GM12864 (cell line): ENCODE measurements at places on chromosomes 6 and 20.

GRCh38 chr6:147298461-147298860, 94.2 kb downstream of the STXBP5 start:
- DNase-seq: no peak

DNA sequence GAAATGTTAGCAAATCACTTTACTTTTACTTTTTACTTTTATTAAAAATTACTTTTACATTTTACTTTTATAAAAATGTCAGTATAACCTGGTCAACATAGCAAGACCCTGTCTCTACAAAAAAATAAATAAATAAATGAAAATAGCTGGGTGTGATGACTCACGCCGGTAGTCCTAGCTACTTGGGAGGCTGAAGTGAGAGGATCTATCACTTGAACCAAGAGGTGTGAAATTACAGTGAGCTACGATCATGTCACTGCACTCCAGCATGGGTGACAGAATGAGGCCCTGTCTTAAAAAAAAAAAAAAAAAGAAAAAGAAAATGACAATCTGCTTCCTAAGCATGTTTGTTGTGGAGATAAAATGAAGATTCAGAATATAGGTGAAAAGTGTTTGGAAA, 31.0 kb upstream of the FBXO30 start:
- no peak for DNase-seq

- DNase-seq: peak; percentile 49
Measured at GRCh38 chr6:45697605-45698004, 318.1 kb downstream of the CLIC5 start.

GRCh38 chr6:148195511-148195910, 147.1 kb upstream of the SASH1 start:
- no peak for DNase-seq

GRCh38 chr20:58202044-58202443, 26.4 kb downstream of the ANKRD60 start:
- DNase-seq: no peak

GRCh38 chr6:3227363-3228045, at the start of gene TUBB2B:
TSS of gene TUBB2B (minus strand) at chr6:3227653. CDS start at chr6:3227543, 110 bp downstream.
- DNase-seq: no peak

DNA sequence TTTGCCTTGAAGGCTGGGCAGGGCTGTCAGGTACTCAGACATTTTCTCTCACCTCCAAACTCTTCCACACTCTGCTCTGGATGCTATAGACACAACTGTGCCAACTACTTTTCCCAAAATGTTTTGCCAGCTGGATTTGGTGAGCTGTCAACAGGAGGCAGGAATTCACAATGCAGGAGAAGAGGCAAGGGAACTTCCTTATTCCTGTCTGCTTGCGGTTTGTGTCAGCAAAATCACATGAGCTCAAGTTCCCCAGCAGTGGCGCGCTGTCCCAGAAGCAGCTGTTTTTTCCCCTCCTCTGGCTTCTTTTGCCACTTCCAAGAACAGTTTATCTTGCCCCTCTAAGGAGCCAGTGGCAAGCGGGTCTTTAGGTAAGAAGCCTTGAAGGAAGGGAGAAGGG, 608.2 kb downstream of the PRKN start:
- DNase-seq: no peak

DNA sequence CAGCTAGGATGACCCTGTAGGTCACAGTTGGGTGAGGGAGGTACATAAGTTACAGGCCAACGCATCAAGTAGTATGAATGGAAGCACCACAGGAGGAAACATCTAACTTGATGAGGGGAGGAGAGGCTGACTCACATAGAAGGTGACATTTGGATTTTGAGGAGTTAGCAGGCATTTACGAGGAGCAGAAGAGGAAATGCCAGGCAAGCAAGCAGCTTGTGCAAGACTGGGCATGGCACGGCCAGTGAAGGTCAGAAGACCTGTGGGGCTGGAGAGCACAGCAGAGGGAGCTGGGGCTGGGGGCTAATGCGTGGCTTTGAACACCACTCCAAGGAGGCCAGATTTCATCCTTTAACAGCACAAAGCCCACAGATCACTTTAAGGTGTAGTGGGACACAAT, 37.8 kb downstream of the MUC22 start:
- DNase-seq: no peak

DNA sequence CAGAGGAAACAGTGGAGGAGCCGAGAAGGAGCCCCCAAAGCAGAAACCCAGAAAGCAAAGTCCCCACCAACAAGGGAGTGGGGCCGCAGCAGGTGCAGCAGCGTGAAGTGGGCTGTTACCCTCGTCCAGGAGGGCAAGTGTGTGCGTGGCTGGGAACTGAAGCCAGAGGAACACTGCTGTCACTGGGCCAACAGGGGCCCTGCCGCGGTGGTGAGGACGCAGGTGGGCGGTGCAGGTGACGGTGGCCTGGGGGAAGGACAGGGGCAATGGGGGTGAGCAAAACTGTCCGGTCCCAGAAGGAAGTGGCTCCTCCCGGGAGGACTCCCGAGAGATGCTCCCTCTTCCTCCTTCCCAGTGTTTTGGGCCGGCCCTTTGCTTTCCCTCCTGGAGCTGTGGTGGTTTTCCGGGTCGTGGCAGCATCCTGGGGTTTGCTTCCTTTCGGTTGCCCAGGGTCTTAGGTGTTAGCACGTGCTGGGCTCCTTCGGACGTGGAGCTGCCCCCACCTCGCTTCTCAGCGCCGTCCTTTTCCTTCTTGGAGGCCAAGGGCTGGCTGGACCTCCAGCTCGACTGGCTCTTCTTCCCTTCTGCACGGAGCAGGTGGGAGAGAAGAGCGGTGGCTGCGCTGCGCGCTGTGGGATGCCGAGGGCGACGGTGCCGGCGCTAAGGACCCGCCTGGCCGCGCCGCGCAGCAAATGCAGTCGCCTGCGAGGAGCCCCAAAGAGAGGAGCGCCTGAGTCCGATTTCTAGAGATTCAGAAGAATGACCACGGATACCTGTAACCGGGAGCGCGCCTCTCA, 62.7 kb upstream of the SLC2A12 start:
- no peak for DNase-seq

DNA sequence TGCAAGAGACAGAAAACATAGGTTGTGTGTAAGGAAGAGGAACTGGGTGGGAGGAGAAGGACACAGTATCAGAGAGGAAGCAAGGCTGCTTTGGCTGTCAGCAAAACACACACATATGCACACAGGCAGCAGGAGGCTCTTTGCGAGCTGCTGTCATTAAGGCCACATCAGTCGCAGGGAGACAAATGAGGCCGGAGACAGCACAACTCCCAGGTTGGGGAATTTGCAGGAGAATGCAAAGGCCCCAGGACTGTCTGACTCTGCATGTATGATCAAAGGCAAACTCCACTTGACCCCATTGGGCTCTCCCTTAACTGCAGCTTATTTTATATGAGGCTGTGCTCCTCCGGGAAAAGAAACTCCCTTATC, 35.3 kb downstream of the METTL24 start:
- no peak for DNase-seq

- no peak for DNase-seq
Measured at GRCh38 chr6:127328043-127328609, 15.3 kb downstream of the ECHDC1 start.

GRCh38 chr6:32785781-32786533, 22.6 kb upstream of the HLA-DQB2 start:
- DNase-seq: no peak

GRCh38 chr6:109258129-109258528, 124.1 kb downstream of the CD164 start:
- no peak for DNase-seq

DNA sequence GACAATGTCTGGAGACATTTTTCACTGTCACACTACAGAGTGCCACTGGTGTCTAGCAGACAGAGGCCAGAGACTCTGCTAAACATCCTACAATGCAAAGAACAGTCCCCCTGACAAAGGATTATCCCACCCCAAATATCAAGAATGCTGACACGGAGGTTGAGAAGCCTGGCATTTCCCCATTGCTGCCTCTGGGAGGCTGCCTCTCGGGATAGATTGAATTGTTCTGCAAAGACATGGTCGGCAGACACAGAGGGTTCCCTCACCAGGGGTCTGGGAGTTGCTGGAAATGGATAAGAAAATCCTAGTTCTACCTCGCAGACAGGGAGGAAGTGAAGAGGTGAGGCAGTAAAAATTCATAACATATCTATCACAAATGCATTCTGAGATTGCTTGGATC, 166.4 kb upstream of the AGPAT4 start:
- DNase-seq: no peak

DNA sequence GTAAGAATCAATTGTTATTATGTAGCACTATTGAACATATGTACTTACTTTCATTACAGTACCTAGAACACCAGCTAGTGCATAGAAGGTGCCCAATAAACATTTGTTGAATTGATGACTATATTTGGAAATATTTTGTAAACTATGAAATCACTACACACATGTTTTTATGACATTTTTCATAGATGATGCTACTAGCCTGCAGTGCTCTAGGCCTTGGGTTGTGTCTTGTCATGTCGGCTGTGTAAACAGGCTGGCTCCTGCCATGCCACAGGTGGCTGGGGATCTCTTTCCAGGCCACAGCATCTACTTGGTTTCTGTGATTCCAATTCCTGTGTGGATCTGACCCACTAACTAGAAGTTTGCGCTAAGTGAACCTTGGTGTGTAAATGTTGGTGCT, 43.3 kb upstream of the EDN1 start:
- no peak for DNase-seq

GRCh38 chr20:57193094-57193493, 73.3 kb downstream of the BMP7 start:
- DNase-seq: no peak

DNA sequence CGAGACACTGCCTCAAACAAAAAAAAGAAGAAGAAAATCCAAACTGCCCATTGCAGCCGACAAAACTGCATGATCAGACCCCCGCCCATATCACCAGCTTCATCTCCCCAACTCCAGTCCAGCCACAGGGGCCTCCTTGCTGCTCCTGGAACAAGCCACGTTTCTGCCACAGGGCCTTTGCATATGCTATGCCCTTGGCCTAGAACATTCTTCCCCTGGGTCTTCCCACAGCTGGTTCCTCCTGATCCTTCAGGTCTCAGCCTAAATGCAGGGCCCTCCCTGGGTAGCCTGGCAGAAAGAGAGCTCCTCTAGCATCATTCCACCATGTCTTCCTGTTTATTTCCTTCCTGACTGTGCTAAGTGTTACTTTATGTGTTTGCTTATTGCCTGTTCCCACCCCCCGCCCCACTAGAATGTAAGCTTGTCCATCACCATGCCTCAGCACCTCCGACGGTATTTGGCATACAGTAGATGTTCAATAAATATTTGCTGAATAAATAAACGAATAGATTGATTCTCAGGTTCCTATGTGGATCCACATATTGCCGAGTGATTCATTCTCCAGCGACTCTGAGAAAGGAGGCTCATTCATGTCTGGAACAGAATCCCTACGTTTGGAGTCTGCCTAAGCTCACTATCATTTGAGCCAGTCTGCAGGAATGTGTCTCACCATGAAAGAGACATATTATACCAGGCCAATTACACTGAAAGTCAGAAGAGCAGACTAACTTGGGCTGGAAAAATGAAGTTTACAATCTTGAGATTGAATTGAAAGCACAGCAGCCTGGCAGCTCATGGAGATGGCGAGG, 56.1 kb downstream of the NFATC2 start:
- DNase-seq: no peak

DNA sequence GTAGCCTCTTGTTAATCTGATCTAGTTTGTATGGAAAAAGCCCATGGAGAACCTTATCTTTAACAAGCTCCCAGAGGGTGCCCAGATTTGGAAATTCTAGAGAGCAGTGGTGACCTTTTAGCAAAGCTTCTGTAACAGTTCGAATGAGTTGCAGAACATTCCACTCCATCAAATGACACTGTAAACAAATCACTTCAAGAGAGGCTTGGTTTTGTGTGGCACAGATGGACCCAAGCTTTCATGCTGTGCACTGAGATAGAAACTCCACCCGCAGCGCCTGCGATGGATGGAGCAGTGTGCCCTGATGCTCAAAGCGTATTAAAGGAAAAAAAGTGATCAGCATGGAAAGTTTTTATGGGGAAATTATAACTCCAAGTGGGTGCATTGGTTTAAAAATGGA, 55.1 kb upstream of the ISM1 start:
- DNase-seq: no peak

GRCh38 chr20:14310977-14311627, 26.3 kb downstream of the FLRT3 start:
- DNase-seq: no peak

- no peak for DNase-seq
Measured at GRCh38 chr6:37693546-37694250, 4.0 kb downstream of the MDGA1 start.

- DNase-seq: no peak
Measured at GRCh38 chr6:109453594-109454495, 1.7 kb downstream of the MICAL1 start.

- DNase-seq: no peak
Measured at GRCh38 chr6:135222623-135223022, 41.5 kb downstream of the MYB start.
